Keratinocyte (primary cell): ENCODE measurements at places on chromosomes 3 and 15.

- peak; percentile 90 for DNase-seq
These were observed 61.7 kb downstream of the FMN1 start for GRCh38 chr15:33132722-33133345.

- no peak for DNase-seq
These were observed 6.0 kb downstream of the GHRL start for GRCh38 chr3:10286596-10287295.

- DNase-seq = no peak
These were observed 163.0 kb upstream of the TMCO5A start for GRCh38 chr15:37771465-37771864.

DNA sequence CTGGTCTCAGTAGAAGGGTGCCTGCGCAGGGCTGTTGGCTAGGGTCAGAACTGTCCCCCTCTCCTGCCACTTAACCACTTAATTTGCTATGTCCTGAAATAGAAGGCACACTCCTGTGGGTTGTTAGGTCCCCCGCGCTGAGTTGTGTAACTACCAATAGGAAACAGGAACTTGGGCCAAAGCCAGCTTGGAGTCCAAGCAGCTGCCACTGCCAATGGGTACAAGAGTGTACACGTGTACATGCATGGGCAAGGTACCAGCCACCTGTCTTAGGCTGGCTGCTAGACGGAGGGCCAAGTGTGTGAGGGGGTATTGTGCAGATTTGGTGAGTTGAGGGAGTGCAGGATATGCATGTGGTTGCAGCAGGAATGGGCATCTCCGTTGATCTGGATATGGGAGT, 29.7 kb upstream of the POLG start:
- no peak for DNase-seq

- DNase-seq = peak; percentile 25
These were observed 596.2 kb upstream of the UBE2E2 start for GRCh38 chr3:22606938-22607337.

- no peak for DNase-seq
These were observed 221.4 kb downstream of the MINAR1 start for GRCh38 chr15:79653533-79653932.

DNA sequence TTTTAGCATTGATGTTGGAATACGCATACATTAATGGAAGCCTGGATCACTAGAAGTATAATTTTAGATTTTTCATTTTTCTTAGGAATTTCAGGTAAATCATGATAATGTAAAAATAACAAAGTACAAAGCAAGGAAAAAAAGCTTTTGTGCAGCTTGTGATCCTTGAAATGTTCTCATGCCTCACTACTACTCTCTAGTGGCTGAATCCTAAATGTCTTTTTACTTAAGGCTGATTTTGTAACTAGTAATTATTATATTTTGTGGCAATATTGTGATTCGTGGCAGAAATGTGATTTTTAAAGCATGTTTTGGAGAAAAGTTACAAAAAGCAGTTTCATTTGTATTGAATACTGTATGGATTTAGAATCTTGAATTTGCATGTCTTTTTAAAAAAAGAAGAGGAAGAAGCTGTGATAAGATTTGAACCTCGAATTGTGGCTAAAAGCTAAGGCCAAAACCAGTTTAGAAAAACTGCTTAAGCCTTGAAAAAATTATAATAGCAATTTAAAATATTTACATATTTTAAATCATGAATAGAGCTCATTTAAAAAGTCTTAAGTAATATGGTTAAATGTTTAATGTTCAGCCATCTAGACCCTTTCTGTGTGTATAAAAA, 39.0 kb downstream of the U2SURP start:
- no peak for DNase-seq
